Activated T-helper 17 cell treated with anti-CD3 and anti-CD28 coated beads, Interleukin-2, amount 50 U/mL, for 72 hours (primary cell): ENCODE measurements at places on chromosomes 12 and 14. TPM values are rescaled to one million over a fixed set of nuclear protein-coding genes. Genes with fewer than 3 reads are reported as not detected.
A peak's percentile ranks its signal among the peaks of the same experiment; 100 is the strongest.

The SLC7A7 gene
- total RNA-seq = 0.15 TPM

The RAB15 gene
- 4.3 TPM for total RNA-seq

The IL23A gene
- total RNA-seq = 67.1 TPM

The DTX1 gene
- total RNA-seq = 13.2 TPM

DNA sequence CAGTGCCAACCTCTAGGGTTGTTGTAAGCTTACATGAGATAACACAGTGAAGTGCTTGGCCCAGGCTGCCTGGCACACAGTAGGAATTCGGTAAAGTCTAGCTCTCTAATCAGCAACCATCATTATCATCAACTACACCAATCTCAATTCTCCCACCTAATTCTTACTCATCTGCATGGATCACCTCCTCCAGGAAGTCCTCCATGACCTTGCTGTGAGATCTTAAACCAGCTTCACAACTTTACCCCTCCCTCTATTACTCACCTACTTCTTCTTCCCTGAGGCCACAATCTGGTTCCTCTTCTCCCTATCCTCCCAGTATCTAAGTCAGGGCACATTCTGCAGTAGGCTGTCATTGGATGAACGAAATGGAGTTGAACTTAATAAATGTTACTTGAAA lies 67.3 kb downstream of the GSC start:
- ATAC-seq = no peak

DNA sequence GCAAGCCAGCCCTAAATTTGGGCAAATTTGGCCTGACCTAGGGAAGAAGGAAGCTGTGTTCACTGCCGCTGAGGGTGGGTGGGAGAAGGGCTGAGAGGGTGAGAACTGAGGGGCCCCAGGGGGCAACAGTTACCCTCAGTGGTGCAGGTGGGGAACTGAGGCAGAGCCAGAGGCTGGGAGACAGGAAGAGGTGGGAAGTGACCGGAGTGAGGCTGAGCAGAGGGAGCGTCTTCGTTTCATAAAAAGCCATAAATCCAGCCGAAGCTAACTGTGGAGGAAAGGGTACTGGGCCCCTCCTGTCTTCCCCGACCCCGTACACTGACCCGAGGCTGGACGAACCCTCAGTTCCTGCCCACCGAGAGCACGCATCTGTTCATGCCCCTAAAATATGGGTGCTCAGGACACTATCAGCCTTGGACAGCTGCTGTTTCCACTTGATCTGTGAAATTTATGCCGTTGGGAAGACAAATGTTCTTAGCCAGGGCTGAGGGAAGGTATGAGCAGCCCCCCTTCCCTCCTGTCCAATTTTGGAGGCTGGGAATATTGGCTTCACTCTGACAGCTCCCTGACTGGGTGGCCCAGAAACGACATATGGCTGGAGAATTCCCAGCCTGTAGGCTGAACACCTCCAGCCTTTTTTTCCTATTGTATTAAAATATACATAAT lies 116.5 kb downstream of the KIF26A start:
- ATAC-seq = no peak

DNA sequence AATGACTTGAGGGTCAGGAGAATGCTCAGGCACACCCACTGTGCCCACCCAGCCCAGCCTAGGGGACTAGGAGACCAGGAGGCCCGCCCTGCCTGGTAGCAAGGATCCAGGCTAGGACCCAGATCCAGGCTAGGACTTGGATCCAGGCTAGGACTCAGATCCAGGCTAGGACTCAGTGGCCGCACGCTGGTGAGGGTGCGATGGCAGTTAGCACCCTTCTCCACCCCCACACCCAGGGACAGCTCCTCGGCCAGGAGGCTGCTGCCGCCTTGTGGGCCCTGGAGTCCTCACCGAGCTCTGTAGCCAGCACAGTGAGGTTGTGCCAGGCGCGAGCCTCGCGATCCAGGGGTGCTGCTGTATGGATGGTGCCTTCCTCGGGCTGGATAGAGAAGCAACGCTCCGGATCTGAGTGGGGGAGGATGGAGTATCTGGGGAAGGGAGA lies 5.1 kb downstream of the CDH24 start:
- no peak for ATAC-seq

DNA sequence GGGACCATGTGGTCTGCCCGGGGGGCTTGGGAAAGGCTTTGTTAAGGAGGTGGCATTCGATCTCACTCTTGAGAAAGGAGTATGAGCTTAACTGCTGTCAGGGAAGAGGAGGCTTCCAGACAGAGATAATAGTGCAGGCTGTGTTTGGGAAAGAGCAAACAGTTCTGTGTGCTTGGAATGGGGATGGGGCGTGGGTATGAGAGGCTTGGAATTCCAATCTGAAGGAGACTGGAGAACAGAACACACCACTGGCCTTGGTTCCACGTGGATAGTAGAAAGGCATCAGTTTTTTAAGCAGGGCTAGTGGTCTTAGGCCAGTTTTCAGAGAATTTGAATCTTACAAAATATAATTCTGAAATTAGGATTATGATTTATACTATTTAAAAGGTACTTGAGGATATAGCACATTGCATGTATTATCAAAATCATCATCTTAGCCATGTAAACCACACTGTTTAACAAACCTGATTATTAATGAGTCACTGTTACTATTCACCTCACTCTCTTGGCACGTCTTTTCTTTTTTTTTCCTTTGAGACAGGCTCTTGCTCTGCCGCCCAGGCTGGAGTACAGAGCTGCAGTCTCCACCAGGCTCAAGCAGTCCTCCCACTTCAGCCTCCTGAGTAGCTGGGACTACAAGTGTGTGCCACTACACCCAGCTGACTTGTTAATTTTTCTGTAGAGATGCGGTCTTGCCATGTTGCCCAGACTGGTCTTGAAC lies 38.5 kb upstream of the KCNK13 start:
- no peak for ATAC-seq

- no peak for ATAC-seq
These were observed 153.7 kb downstream of the AACS start for GRCh38 chr12:125218952-125219351.

DNA sequence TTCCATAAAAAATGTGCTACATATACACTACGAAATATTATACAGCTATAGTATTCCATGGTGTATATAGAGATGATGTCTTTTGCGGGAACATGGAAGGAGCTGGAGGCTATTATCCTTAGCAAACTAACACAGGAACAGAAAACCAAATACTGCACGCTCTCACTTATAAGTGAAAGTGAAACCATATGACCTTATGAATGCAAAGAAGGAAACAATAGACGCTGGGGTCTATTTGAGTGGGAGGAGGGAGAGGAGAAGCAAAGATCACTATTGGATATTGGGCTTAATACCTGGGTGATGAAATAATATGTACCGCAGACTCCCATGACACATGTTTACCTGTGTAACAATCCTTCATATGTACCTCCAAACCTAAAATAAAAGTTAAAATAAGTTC lies 142.8 kb downstream of the LRFN5 start:
- peak; percentile 66 for ATAC-seq

GRCh38 chr12:96806272-96806671 lies 100.8 kb upstream of the NEDD1 start:
- ATAC-seq = no peak

DNA sequence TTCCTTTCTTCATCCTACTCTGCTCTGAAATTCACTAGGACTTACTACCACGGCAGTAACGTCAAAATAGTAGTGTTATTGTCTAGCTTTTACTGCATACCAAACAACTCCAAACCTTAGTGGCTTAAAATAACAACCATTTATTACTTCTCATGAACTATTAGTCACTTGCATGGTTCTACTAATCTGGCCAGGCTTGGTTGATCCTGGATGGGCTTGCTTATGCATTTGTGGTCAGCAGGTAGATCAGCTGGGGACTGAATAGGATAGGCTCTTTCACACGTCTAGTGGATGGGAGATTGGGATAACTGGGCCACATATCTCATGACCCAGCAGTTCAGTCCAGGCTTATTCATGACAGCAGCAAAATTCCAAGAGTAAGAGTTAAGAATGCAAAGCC lies 9.4 kb upstream of the SLC35F4 start:
- ATAC-seq = no peak

DNA sequence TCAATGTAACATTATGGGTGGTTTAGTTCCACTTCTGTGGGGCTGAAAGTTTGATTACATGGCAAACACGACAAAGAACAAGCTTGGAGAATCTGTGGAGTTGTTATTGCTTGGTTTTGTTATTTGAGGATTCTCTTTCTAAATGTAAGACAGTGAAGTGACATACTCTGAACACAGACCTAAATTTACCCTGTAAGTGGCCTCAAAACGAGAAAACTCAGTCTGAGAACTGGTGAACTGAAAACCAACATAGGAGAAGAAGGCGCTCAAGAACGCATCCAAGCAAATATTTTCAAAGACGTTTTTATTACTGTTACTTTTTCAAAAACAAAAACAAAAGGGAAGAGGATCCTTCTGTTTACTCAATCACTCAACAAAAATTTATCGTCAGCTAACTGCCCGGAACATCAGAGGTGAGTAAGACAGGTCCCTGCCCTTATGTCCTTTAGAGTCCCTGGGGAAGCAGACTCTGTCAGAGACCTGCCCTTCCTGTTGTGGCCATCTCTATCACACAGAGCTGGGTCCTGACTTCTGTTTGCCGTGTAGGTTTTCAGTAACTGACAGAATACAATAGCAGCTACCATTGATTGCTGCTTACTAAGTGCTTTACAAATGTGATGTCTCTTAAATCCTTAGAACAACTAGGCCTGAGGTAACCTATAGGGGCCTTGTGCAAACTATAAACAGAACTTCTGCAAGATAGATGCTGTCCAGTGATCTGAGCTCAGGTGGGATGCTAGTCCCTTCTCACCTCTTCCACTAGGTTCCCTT lies 79.3 kb upstream of the C12orf71 start:
- ATAC-seq = no peak

DNA sequence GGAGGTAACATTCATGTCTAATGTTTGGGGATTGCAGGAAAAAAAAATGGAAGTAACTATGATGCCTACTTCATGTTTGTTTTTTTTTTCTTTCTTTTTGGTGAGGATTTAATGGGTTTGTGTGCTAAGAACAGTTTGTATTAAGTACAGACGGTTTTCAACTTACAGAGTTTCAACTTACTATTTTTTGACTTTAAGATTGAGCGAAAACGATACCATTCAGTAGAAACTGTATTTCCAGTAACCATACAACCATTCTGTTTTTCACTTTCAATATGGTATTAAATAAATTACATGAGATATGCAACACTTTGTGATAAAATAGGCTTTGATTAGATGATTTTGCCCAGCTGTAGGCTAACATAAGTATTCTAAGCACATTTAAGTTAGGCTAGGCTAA lies 10.4 kb downstream of the TECPR2 start:
- ATAC-seq = peak; percentile 28

DNA sequence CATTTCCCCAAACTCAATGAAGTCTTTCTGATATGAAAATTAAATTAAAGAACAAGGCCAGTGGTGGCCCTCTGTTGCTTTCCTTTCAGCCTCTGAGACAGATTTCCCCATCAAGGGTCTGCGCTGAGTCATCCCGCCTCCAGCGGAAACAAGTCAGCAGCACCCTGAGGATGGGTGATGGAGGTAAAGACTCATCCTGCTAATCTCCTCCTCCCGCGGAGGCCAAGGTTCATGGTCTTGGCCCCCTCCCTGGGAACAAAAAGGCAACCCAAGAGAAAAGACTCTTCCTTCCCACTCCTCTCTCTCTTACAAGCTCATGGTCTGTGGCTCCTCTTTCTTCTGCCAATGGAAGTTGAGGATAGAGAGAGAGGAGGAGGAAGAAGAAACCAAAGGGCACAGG lies 9.0 kb upstream of the NUMB start:
- ATAC-seq = peak; percentile 75

GRCh38 chr14:65290830-65291229 lies 121.7 kb upstream of the FUT8 start:
- ATAC-seq = peak; percentile 74

DNA sequence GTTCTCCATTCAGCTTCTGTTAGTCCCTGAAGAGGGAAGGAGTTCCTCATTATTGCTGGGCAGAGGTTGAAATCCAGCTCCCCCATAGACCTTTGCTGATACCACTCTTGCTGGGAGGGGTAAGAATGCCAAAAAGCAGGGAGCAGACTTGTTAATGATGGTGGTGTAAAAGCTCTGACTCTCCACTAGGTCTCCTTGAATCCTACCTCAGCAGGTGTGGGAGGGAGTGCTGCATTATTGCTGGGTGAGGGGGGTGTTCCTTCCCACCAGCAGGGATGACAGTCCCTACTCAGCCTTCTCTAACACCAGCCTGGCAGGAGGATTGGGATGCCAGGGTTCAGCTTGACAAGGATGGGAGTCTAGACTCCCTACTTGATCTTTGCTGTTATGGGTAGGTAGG lies 185.8 kb upstream of the NOS1 start:
- no peak for ATAC-seq

GRCh38 chr14:30223385-30223785 lies 295.7 kb upstream of the PRKD1 start:
- no peak for ATAC-seq

DNA sequence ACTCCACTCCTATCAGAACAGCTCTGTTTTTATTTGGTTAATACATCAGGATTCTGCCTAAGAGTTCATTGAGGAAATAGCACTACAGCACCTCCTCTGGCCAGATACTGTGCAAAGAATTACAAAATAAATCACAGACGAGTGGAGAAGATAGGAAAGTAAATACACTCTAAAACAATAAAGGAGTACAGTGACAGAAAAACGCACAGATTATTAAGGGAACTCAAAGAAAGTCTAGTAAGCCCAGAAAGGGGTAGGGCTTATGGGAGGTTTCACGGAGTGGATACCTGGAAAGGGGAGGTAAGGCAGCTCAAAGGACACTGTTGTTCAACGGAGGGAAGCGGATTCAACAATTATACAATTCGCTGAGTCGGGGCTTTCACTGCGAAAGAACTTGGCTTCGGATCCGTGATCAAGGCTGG lies 5.5 kb downstream of the OR10AD1 start:
- peak; percentile 30 for ATAC-seq

GRCh38 chr12:80849337-80849736 lies 88.4 kb downstream of the LIN7A start:
- ATAC-seq = no peak

- no peak for ATAC-seq
These were observed 6.1 kb downstream of the PELI2 start for GRCh38 chr14:56124327-56124726.

DNA sequence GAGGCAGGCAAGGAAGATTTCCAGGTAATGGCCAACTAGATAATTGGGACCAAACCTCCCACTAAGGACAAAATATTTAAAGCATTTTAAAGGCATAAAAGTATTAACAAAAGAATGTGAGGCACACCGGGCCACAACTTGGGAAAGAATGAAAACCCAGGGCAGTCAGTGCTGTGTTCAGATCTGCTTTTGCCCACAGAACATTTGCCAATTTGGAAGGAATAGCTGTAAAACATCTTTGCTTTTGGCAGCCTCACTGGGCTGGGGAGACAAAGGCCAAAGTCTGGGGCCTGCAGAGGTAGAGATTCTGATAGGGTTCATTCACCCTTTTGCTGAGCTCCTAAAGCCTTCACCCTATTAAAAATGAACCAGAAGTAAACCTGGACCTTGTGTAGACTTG lies 82.3 kb downstream of the SYNE3 start:
- no peak for ATAC-seq

DNA sequence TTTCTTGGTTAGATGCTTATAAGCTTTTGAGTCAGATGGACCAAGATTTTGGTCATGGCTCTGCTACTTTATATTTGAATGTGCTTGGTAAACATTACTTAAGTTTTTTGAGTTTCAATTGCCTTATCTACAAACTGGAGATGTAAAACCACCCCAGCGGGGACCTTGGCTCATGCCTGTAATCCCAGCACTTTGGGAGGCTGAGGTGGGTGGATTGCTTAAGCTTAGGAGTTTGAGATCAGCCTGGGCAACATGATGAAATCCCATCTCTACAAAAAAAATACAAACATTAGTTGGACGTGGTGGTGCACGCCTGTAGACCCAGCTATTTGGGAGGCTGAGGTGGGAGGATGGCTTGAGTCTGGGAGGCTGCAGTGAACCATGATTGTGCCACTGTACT lies 11.2 kb downstream of the NECAP1 start:
- no peak for ATAC-seq
